ENCODE measurements at places on chromosomes 6 and 20.

GRCh38 chr6:135905604-135906300 is 54.3 kb downstream of the PDE7B start:
- DNase-seq = peak; percentile 11

DNA sequence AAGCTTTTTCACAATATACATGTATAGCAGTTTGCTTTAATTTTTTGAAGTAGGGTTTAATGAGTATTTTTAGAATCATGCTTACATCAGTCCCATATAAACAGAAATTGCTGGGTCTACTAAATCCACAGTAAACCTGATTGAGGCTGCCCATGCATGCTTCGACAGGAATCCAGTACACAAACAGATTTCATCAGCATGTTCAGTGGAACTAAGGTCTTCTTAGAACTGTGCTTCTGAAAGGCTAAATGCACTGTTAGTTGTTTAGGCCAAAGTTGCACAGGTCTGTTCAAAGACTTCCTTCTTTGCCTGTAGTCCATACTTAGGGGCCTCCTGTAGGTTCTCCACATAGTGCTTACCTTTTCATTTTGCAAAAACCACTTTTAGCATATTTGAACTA is 42.5 kb upstream of the THBS2 start:
- no peak for DNase-seq

- no peak for DNase-seq
Observed at GRCh38 chr6:5837323-5837722, 169.4 kb downstream of the NRN1 start.

DNA sequence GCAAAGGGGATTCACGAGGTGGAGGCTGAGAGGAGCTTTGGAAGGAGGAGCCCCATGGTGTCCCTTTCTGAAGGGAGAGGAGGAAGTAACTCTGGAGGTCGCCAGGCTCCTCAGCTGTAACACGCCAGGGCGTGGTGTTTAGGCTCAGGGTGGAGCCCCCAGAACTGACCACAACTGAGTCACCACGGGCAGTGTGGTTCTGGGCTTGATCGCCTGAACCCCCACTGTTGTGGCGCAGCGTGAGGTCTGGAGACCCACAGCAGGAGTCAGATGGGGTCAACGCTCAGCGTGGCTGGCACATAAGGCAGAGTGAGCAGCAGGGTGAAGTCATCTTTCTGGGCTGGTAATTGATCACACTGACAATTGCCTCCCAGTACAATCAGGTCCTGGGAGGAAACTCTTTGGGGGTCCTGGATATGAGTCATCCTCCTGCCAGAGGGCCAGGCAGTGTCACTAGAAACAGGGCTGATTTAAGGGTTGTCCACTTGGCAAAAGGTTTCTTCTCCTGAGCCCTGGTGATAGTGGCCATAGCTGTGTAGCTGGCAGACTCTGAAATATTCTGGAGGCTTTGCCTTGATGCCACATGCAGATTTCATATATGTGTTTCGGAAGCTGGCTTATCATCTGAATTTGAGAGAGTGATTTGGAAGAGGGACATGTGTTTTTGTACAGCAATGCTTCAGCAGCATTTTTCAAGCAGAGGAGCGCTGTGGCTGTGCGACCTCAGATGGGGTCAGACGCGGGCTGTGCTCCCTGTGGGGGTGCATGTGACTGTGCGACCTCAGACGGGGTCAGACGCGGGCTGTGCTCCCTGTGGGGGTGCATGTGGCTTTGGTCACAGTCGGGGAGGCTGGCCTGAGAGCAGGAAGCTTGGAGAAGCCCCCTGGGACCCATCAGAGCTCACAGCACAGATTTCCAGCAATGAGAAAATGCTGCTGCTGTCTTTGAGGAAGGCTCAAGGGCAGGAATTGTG is 50.0 kb downstream of the SYNJ2 start:
- peak; percentile 44 for DNase-seq

DNA sequence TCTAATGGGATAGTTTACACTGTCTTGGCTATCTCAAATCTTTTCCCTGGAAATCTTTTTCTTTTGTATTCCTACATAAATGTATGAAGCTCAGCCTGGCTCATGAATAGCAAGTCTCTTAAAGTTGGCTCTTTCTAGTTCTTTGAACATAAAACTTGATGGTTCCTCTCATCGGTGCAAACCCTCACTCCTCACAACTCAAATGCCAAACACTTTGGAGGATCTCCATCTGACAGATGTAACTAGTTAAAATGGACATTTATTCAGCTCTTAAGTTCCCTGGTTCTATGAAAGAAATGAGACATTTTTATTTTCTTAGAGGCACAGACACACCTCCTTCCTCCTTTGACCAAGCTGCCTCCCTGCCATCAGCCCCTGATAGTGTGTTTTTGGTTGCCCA is 43.6 kb upstream of the IL17A start:
- DNase-seq = peak; percentile 86

GRCh38 chr6:45681860-45682511 is 304.3 kb upstream of the SUPT3H start:
- peak; percentile 25 for DNase-seq

DNA sequence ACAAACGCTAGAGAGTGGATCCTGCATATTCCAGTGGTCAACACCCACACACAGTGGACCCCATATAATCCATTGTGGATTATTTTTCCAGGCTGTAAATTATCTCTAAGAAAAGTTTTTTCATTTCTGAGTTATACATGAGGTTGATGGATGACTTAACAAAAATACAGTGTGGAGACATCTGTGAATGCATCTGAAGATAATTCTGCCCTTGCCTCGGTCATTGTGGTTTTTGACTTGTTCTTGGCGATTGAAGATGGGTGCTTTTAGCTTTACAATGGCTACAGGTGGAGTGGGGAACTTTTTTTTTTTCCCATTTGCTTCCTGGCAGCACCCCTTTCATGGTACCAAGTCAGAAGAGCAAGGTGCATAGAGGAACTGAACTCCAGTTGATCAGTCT is 242.7 kb downstream of the MYLK4 start:
- DNase-seq = no peak

DNA sequence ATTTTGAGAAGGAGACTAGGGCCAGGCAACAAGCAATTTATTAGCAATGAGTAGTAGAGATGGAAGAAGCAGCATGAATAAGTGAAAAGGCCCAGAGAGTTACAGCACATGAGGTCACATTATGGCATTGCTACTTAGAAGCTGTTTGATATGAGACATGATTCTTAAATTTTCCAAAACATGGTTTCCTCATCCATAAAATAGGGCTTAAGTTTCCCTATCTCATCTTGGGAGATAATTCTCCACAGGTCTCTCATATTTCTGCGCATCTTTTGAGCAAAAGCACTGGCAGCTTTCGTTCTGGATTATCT is 656.1 kb downstream of the EPHA7 start:
- DNase-seq = no peak

GRCh38 chr6:116165596-116165995 is 39.7 kb upstream of the COL10A1 start:
- DNase-seq = no peak
